ENCODE measurements at places on chromosomes 4 and X.

DNA sequence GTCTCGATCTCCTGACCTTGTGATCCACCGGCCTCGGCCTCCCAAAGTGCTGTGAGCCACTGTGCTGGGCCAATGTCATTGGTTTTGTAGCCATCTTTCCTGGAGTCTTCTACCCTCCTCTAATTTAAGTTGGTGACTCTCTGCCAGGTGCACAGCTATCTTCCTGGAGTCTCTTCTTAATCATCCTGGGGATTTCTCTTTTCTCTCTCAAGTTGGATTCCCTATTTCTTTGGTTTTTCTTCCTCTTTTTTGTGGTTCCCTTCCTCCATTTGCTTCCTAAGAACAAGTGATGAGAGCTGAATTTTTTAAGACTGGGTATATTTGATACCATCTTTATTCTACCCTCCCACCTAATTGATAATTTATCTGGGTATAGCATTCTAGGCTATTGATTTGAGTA lies 113.8 kb downstream of the SYNPO2 start:
- no peak for DNase-seq

- DNase-seq, result no peak
Measured at GRCh38 chrX:152850465-152850864, 19.6 kb downstream of the NSDHL start.

DNA sequence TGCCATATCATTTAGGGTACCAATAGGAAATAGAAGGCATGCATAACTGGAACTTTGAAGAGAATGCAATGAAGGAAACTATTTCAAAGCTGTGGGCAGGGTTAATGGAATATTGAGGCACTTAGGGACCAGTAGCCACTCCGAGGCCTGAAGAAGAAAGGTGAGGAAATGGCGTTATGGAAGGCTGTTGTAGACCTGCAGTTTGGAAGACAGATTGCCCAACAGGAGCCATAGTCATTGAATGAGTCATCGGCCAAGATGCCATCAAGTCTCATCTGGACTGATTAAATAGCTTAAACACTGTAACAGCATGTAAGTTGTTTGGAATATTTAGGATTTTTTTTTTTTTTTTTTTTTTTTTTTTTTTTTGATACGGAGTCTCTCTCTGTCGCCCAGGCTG lies 11.6 kb downstream of the CXCL13 start:
- no peak for DNase-seq

GRCh38 chr4:143404555-143404954 lies 67.9 kb downstream of the GAB1 start:
- DNase-seq, result no peak

GRCh38 chrX:110791071-110791470 lies 4.5 kb downstream of the CHRDL1 start:
- no peak for DNase-seq

DNA sequence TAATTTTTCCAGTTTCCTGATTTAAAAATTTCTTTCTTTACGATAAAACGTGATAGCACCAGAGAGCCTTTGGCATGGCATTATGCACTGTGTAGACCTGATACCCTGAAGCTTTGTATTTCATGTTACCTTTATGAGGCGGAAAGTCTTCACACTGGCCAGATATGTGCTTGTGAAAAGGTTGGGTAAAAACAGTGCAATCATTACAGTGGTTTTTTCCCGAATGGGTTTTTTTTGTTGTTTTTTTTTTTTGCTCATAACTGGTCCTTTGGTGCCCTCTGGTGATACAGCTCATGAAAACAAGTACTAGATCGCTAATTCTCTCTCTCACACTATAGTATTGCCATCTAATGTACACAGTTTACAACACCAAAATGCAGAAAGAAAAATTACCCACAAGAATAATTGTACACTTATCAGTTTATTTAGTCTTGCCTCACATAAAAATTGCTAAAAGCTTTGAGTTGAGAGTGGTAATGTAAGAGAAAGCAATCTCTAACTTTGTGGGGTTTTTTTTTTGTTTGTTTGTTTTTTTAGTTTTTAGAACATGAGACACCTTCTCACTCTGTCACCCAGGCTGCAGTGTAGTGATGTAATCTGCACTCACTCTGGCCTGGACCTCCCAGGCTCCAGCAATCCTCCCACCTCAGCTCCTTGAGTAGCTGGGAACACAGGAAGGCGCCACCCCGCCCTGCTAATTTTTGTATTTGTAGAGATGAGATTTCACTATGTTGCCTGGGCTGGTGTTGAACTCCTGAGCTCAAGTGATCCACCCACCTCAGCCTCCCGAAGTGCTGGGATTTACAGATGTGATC lies 21.3 kb downstream of the SPCS3 start:
- peak; percentile 53 for DNase-seq

GRCh38 chr4:3630598-3631543 lies 98.6 kb upstream of the LRPAP1 start:
- DNase-seq, result no peak

DNA sequence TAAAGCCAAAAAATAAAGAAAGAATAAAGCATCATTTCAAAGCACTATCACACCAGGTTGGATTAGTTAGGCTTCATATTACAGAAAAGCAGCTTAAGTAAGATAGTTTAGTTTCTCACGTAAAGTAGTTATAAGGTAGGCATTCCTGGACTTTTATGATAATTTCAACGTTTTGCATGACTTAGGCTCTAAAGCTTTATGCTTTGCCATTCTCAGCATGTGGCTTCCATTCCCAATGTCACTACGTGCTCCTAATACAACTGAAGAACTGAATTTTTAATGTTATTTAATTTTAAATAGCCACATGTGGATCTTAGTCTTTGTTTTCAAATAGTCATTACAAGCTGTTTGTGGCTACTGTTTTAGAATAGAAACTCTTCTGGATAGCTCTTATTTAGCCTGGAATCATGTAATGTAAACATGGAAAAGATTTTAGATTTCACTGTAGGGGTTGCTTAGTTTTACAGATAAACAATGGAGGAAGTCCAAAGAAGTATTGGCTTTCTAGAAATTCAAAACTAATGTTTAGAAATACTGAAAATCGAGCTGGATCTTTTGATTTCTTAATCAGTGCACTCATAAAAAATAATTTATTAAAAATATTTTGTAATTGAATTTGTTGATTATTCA lies 710.0 kb downstream of the IL1RAPL1 start:
- DNase-seq, result no peak

DNA sequence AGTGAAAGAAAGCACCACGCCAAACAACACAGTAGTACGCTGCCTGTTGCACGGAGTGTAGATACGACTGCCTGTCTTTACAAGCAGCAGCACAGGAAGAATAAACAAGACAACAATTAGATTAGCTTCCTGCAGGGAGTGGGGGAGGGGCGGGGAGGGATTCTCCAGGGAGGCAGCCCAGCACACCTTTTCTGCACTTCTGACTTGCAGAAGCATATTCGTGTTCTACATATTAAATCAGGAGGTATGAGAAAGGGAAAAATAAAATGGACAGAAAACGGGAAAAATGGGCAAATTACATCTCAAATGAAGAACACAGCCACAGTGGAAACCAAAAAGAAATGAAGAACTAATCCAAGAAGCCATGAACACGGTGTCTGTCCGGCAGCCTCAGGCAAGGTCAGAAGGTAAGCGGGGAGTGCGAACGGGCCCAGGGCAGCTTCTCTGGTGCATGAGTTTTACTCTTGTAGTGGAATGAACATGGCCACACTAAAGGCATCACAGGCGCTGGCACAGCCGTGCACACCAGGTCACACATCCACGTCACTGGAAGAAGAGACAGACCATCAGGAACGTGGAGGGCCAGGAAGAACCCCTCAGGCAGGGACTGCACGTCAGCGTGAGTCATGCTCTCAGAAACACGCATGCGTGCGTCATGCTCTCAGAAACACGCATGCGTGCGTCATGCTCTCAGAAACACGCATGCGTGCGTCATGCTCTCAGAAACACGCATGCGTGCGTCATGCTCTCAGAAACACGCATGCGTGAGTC lies 20.1 kb upstream of the ADRA2C start:
- no peak for DNase-seq

DNA sequence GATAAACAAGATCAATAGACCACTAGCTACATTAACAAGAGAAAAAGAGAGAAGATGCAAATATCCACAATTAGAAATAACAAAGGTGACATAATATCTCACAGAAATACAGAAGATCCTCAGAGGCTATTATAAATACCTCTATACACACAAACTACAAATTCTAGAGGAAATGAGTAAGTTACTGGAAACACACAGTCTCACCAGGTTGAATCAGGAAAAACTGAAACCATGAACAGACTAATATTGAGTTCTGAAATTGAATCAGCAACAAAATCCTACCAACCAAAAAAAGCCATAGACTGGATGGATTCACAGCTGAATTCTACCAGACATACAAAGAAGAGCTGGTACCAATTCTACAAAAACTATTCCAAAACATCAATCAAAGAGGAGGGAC lies 211.8 kb upstream of the CPEB2 start:
- no peak for DNase-seq

DNA sequence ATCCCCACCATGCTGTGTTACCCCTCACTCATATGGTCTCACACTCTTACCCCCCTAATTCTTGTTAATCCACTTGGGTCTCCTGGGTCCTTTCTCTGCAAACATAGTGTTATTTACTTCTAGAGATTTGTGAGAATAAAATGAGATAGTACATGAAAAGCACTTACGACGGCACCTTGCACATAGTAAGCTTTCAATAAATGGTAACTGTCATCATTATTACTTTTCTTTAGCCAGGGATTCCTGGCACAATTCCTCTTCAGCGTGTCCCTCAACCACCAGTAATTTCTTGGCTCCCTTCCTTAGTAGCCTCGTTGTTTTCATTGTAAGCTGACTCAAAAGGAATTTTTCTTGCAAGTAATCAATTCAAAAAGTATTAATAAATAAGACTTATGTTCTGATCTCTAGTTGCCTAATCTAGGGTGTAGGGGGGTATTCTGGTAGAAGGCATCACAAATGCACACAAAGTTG lies 30.1 kb upstream of the RBMX start:
- no peak for DNase-seq

DNA sequence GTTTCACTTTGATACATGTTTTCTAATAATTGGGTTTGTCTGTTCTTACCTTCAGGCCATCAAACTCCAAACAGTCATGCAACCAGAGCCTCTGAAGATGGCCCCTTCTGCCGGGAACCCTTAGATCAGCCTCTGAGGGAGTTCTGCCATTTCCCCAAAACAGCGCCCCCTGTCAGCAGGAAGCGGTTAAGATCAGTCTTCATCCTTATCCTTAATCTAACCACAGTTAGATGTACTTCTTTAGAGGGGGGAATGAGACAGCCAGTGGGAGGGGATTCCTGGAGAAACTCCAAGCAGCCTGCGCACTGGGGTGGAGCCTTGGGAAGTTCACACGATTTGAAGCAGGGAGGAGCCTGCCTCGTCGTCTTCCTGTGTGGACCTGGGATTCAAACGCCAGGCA lies 185.4 kb downstream of the INPP4B start:
- DNase-seq, result no peak

GRCh38 chr4:48570646-48571220 lies 80.7 kb downstream of the ZAR1 start:
- no peak for DNase-seq

DNA sequence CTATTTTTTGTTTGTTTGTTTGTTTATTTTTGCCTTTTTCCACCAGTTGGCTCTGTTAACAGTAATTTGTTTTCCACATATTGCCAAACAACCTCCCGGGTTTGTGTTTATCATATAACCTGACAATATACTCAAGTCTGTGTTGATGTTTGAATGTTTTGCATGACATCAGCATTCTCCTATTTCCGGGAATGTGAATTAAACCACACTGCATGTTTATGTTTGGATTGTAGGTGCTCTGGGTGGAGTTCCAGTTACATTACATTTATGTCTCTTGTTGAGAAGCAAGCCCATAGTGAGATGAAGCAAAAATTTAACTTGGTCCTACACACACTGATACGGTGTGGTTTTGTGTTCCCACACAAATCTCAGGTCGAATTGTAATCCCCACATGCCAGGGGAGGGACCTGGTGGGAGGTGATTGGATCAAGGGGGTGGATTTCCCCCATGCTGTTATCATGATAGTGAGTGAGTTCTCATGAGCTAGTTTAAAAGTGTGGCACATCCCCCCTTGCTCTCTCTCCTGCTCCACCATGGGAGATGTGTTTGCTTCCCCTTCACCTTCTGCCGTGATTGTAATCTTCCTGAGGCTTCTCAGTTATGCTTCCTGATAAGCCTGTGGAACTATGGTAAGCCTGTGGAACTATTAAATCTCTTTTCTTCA lies 54.4 kb upstream of the CLNK start:
- DNase-seq, result no peak

GRCh38 chr4:23023121-23023520 lies 330.4 kb downstream of the GBA3 start:
- DNase-seq, result no peak

DNA sequence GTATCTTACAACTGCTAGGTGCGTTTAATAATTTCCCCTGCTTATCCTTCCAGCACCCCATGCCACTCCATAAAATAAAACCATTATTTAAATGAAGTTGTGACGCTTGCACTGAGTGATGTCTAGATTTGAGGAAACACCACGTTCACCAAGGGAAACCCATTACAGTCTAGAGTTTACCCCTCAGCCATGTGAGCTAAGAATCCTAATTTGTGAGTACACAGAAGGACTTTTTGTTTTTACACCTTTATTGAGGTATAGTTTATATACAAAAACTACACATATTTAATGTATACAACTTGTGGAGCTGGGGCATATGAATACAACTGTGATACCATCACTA lies 326.8 kb downstream of the RAPGEF2 start:
- no peak for DNase-seq

GRCh38 chr4:183788308-183788905 lies 116.7 kb upstream of the STOX2 start:
- DNase-seq, result no peak

- no peak for DNase-seq
Measured at GRCh38 chr4:4559596-4559995, 17.7 kb upstream of the STX18 start.

DNA sequence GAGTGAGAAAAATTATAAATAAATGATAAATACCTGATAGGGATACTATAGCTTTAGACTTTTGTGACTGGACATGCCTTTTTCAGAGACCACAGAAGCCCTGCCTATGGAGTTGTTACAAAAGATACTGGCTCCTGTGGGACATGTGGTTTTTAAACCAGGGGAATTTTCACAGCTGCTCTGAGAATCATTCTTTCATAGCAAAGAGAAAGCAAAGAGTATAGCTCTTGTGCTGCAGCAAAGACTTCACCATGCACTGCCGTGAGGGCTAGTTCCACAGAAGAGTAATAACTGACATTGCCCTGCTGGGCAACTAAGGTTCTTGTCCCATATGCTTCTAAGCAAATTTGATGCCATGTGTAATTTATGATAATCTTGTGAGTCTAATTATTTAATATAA lies 98.2 kb downstream of the MAPK10 start:
- DNase-seq, result no peak

Measured in CD4-positive, CD25-positive, alpha-beta regulatory T cell (primary cell).